ENCODE measurements at places on chromosomes 7 and 10.

GRCh38 chr10:4519658-4520402 is 306.2 kb upstream of the AKR1E2 start:
- no peak for DNase-seq

DNA sequence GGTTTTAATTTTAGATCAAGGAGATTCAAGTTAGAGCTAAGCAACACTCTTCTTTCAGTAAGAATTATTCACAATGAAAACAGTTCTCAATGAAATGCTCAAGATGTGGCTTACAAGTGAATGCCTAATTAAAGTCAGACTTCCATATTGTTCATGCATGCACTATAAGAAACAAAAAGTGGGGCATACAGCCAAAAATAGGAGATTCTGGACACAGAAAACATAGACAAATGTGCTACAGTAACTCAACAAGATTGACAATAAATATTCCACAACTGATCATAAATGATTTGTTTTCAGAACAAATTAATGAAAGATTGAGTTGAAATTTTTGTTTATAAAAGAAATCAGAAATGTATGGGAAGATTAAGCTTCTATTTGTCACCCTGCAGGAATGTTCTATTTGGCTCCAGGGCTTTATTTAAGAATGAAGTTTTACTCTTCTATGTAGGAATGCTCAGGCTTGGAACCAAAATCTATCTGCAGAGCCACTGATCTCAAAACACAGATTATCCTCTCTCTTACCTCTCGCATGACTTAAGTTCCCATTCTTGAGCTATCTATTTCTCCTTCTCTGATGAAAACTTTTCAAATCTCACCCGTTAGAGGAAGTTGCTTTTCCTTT is 89.0 kb upstream of the PIP4K2A start:
- no peak for DNase-seq

GRCh38 chr10:101768791-101769170 is 7.1 kb downstream of the FGF8 start:
- no peak for DNase-seq

- no peak for DNase-seq
Observed at GRCh38 chr7:50599385-50599784, 34.2 kb upstream of the DDC start.

GRCh38 chr7:93475811-93476210 is 98.7 kb downstream of the CALCR start:
- no peak for DNase-seq

- no peak for DNase-seq
Observed at GRCh38 chr7:129149511-129149910, 5.0 kb downstream of the TSPAN33 start.

DNA sequence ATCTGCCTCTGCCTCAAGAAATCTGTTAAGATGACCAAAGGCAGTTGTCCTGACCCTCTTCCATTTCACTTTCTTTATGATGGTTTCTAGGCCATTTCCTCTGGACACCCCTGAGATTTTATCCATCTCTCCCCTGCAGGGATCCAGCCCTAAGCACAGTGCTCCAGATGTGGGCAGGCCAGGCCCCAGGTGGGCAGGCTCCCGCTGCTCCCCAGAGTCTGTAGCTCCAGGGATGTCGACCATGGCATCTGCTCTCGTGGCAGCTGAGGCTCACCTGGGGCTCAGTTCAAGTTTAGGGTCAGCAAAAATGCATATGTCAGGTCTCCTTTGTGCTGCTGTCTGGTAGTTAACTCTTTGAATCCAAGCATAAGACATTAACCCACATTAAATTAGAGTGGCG is 11.8 kb downstream of the CEP41 start:
- DNase-seq: no peak

DNA sequence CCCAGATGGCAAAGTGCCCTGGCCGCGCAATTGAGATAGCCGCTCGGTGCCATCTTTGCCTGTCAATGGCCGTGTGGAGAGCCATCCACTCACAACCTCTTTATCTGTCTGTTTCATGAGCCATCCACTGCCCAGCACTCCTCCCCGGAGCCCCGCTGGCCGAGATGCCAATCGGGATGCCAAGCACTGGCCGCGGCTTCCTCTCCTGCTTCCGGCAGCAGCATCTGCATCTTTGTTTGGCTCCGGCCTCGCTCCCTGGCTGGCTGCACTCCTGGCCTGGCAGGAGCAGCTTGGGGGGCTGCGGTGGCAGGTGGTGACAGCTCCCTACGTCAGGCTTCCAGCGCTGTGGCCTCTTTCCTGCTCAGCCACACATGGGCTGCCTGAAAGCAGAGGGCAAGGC is 231.7 kb downstream of the USP6NL start:
- DNase-seq: no peak

- DNase-seq: no peak
Observed at GRCh38 chr10:11653758-11654471, 42.5 kb upstream of the USP6NL start.
